ENCODE measurements at places on chromosomes 5 and 9.

GRCh38 chr9:26033336-26033735 lies 355.1 kb upstream of the TUSC1 start:
- no peak for DNase-seq

GRCh38 chr5:13649656-13650055 lies 294.8 kb downstream of the DNAH5 start:
- no peak for DNase-seq

DNA sequence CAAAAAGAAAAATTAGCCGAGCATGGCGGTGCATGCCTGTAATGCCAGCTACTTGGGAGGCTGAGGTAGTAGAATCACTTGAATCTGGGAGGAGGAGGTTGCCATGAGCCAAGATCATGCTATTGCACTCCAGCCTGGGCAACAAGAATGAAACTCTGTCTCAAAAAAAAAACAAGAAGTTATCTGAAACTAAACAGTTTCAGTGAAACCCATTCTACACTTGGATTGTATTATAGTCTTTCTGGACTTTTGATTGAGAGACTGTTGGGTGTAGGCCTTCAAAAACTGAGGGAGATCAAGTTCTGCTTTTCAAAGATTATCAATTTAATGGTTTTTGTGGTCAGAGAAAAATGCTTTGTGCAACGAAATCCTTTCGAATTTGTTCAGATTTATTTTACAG lies 34.6 kb upstream of the SPINK5 start:
- no peak for DNase-seq

DNA sequence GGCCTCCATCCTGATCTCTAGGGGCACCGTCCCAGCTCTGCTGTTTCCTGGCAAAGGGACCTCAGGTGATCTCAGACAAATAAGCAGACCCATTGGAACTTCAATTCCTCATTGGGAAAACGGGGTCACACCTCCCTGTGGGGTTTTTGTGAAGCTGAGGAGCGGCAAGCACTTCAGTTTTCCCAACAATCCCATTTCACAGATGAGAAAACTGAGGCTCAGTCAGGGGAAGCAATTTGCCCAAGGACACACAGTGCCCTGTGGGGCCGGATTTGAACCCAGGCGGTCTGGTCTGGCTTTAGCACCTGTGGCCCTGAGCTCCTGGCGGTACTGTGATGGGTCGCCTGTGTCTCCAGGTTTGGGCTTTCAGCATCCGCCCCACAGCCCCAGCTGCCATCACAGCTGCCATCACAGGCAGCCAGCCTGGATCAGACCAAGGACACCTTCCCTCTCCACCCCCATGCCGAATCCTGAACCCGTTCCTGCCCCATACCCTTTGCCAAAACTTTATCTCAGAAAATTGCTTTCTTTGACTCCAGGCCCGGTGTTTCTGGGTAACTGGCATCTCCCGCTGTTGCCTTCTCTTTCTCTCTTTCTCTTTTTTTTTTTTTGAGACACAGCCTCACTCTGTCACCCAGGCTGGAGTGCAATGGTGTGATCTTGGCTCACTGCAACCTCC lies 26.4 kb downstream of the NCS1 start:
- no peak for DNase-seq

GRCh38 chr9:13580131-13580530 lies 300.6 kb upstream of the MPDZ start:
- no peak for DNase-seq

DNA sequence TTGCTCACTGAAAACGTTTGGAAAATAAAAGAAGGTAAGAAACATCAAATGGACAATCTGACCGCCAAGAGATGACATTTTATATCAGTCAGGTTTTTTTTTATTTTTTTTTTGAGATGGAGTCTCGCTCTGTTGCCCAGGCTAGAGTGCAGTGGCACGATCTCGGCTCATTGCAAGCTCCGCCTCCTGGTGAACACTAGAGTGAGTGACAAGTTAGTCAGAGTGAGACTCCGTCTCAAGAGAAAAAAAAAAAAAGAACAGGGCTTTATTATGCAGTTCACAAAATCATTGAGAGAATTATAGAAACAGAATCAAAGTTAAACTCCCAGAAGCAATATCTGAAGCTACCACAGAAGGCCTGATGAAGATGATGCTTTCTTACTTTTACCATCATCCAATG lies 70.1 kb downstream of the DTWD2 start:
- DNase-seq = no peak

- no peak for DNase-seq
These were observed 398 bp upstream of the BASP1 start for GRCh38 chr5:17216974-17217492.

- DNase-seq = no peak
These were observed 23.1 kb downstream of the SPTAN1 start for GRCh38 chr9:128575469-128575868.

DNA sequence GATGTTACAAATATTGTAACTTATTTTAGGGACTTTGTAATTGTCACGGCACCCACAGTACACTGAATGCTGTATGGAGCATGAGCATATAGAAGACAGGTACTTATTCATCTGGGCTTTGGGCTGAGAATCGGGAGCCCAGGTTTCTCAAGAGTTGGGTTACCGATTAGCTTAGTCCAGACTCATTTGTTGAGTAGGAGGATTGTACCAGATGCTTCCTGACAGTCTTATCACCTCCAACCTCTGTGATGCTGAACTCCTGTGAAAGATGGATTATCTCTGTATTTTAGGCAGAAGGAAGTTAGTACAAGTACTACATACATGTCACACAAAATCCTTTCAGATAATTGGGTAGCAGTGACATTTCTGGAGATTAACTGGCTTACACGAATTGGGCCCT lies 79.2 kb downstream of the SV2C start:
- DNase-seq = no peak

GRCh38 chr9:36855448-36856315 lies 178.4 kb downstream of the PAX5 start:
- DNase-seq = peak; percentile 48

GRCh38 chr5:40277161-40277906 lies 402.4 kb upstream of the PTGER4 start:
- peak; percentile 29 for DNase-seq
